Fibroblast of upper back skin (primary cell): ENCODE measurements at places on chromosomes 6 and 20.

DNA sequence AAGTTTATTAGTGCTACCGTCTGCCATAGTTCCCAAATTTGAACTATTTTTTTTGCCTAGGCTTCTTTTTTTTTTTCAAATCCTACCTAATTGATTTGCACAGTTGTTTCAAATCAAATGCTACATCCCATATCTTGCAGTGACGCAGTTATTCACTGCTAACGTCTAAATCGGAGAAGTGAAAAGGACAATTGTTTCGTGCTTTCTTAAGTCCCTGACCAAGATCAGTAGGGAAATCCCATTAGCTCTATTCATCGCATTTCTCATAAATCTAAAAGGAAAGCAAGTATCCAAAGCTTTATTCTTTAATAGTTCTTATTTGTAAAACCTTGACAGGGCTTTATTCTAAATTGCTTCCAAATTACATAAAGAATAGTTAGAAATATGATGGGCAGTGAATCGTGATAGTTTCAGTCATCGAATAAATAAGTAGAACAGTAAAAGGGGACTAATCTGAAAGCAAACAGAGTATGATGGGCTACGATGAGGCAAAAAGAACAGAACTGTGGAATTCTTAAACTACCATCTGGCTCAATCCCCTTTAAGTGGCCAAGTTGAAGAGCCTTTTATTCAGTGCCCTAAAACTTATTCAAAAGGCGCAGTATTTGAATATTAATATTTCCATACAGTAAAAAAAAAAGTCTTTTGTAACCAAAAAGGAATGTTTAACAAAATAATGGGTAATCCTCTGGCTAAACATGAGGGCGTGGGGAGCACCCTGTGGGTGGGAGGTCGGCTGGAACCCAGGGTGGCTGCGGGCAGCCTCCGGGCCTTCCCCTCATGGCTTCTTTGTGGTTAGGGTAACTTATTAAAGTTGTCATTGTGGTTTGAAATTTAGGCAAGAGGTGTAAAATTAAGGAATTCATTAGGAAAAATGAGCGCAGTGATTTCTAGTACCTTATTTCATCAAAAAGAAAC is 3.0 kb upstream of the ARID1B start:
- DNase-seq: no peak

- no peak for DNase-seq
Observed at GRCh38 chr6:24043848-24044247, 82.2 kb upstream of the NRSN1 start.

GRCh38 chr6:36422714-36423100 is 19.9 kb downstream of the PXT1 start:
- no peak for DNase-seq

GRCh38 chr6:129032602-129033001 is 149.7 kb downstream of the LAMA2 start:
- no peak for DNase-seq

- DNase-seq: no peak
Observed at GRCh38 chr20:39568109-39568508, 606.0 kb downstream of the DHX35 start.

GRCh38 chr6:77626426-77626825 is 26.4 kb upstream of the MEI4 start:
- DNase-seq: peak; percentile 70

DNA sequence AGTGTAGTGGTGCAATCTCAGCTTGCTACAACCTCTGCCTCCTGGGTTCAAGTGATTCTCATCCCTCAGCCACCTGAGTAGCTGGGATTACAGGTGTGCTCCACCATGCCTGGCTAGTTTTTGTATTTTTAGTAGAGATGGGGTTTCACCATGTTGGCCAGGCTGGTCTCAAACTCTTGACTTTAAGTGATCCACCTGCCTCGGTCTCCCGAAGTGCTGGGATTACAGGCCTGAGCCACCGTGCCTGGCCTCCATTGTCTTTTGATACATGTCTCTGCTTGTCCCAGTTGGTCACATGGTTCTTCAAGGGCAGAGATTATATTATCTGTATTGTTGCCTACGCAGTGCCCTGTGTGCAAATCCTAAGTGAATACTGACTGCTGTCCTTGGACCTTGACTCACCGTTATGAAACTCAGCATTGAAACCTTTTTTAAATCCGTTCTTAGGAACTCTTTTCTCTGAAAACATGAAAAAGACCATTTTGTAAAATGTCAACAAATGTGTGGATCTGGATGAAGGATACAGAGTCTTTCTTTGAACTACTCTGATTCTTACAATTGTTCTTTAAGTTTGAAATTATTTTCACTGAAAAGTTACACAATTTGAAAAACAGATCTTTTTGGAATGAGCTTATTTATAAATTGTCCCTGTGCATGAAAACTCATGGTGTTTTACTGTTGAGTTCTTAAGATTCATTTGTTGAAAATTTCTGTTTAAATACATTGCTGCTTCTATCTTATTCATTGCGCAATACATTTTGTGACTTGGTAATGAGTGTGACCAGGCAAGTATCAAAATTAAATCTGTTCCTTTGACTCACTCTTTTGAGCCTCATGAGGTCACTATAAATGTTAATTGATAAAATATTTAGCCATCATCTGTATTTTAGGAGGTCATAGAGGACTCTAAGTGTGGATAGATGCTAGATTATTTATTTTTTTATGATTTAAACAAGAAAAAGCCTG is 293.5 kb downstream of the UTRN start:
- peak; percentile 27 for DNase-seq

DNA sequence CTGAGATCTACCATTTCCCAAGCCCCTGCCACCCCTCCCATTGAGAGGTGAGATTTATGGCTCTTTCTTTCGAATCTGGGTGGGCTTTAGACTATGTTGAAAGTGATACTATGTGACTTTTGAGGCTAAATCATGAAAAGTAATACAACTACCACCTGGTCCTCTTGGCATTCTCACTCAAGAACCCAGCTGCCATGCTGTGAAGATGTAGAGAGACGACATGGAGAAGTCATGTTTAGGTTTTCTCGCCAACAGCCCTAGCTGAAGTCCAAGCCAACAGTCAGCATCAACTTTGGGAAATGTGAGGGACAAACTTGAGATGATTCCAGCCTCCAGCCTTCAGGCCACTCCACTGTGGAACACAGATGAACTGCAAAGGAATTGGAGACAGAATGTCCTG is 108.7 kb downstream of the SCP2D1 start:
- no peak for DNase-seq

DNA sequence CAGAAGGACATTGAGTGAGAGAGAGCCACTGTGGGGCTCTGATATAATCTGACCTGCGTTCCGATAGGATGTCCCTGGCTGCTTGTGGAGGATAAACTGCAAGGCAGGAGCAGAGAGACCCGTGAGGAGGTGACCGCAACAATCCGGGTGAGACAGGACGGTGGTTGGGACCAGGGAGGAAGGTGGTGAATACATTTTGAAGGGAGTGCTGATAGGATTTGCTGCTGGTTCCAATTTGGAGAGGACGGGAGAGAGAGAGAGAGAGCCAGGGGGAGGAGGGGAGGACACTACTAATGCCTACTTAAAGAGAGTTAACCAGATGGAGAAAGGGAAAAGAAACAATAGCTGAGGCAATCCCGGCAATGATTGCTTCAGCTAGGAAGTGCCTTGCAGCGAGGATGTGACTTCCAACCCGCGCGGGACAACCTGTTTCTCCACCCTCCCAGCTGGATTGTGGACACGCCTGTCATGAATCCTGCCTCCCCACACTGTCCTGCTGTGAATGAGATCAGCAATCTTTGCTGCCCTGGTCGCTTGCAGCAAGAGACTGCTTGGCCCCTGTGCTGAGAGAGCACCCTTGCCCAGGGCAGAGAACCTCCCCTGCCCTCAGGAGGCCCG is 199.0 kb upstream of the KCNG1 start:
- peak; percentile 94 for DNase-seq

- no peak for DNase-seq
Observed at GRCh38 chr20:23302386-23302785, 48.2 kb upstream of the NXT1 start.

- peak; percentile 90 for DNase-seq
Observed at GRCh38 chr6:113414511-113414910, 442.6 kb upstream of the MARCKS start.

GRCh38 chr20:14049111-14049510 is 53.8 kb downstream of the MACROD2 start:
- no peak for DNase-seq

- DNase-seq: peak; percentile 49
Observed at GRCh38 chr20:5863040-5863833, 87.1 kb downstream of the TRMT6 start.

- no peak for DNase-seq
Observed at GRCh38 chr6:8803181-8803760, 367.9 kb upstream of the SLC35B3 start.

DNA sequence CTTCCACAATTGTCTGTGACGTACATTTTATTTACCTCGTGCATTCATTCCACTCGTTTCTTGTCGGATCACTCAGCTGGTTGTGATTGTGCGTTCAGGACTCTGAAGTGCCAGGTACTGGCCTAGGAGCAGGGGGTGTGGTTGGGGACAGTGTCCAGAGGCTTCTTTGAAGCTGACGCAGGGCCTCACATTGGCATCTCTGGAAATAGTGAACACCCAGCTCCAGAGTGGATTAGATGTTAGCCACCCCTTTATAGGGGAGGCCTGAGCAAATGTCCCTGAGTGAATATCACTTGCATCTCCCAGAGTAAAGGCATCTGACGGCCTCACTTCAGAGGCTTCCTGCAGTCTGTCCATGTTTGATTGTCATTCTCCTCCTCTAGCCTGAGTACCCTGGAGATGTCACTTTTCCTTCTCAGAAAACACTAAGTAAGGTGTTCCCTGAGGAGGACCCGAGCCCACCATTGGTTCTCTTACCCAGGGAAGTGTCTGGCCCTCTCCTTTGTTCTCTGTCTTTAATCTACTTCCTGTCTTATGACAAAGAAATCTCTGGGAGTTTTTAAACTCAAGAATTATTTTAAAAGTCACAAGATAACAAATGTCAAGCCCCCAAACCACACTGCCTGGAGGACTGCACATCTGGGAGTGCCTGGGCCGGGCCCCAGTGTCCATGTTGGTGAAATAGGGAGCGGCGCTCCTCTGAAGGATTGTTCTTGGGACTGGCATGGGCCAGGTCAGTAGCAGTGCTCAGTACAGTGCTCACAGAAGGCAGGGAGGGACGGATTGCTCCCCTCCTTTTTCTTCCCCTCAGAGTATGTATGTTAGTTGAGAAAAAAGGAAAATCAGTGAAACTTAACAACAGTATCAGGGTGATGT is 10.8 kb downstream of the STX16 start:
- no peak for DNase-seq

- DNase-seq: no peak
Observed at GRCh38 chr6:56051202-56051598, 175.8 kb upstream of the BMP5 start.

- DNase-seq: peak; percentile 53
Observed at GRCh38 chr6:19410481-19410880, 426.7 kb upstream of the ID4 start.

DNA sequence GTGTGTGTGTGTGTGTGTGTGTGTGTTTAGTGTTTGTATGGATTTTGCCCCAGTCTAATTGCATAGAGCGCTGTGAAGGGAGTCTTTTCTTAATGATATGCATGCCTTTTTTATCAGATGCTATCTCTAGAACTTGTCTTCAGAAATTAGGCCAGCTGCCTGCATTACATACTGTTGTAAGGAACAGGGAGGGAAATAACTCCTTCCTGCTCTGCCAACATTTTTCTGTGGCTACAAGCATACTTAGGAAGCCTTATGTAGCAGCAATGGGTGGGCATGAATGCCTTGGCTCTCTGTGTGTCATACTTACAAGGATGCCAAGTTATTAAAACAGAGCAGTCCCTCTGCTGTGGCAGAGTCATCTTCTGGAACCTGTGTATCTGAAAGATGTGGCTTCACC is 8.0 kb upstream of the COL21A1 start:
- DNase-seq: no peak

- peak; percentile 99 for DNase-seq
Observed at GRCh38 chr6:116447496-116448011, 13.6 kb upstream of the CALHM6 start.

GRCh38 chr20:32567384-32568178 is 17.6 kb downstream of the NOL4L start:
- DNase-seq: no peak

- no peak for DNase-seq
Observed at GRCh38 chr20:54137115-54137514, 36.7 kb downstream of the CYP24A1 start.

DNA sequence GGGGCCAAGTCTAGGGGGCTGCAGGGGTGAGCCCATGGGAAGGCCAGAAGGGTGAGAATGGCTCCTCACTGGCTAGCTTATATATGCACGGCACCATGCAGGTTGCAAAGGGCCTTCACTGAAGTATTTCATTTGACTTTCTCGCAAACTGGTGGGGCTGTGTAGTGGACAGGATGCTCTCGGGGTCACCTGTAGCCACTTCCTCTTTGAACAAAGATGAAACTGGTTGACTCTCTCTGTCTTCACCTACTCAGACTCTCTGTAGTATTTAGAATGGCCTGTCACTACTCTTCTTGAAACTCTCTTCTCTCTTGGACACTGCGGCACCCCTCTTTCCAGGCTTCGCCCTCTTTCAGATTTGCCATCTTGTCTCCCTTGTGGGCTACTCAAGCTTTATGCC is 560.5 kb downstream of the PKHD1 start:
- DNase-seq: no peak

- DNase-seq: no peak
Observed at GRCh38 chr20:14882157-14882556, 544.7 kb upstream of the FLRT3 start.

GRCh38 chr6:130575971-130576370 is 210.2 kb downstream of the TMEM200A start:
- no peak for DNase-seq

- peak; percentile 74 for DNase-seq
Observed at GRCh38 chr6:14612016-14612980, 494.7 kb downstream of the CD83 start.

DNA sequence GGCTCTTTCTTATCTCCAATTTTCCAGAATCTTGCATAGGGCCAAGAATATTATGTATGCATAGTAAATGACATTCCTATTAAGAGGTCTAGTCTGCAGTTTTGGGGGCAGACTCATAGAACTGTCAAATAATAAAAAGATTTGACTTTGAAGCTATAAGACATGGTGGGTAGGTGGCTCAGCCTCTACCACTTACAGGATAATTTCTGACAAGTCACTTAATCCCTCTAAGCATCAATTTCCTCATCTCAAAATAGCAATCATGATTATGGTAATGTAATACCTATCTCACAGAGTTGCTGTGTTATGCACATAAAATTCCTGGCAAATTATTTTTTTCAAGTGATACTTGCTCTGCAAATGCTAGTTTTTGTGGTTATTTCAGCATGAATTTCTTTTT is 329.1 kb downstream of the PLCB1 start:
- no peak for DNase-seq

- peak; percentile 73 for DNase-seq
Observed at GRCh38 chr6:16725145-16725864, 36.0 kb downstream of the ATXN1 start.

GRCh38 chr6:122752459-122752858 is 27.1 kb upstream of the FABP7 start:
- no peak for DNase-seq

DNA sequence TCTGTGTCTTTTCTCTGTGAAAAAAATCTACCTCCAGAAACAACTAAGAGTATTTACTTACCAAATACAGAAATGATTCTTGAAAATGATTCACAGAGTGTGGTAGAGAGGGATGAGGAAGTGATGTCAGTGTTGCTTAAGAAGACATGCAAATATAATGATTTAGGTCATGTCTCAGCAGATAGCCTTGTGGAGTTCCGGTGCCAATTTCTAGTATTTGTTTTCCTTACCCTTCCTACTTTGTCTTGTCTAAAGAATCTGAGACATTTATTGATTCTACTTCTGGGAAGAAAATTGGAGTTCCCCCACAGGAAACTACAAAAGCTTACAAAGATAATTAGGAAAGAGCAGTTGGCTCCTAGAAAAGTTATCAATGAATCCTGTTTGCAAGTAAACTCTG is 68.8 kb downstream of the GJA1 start:
- DNase-seq: peak; percentile 86

- no peak for DNase-seq
Observed at GRCh38 chr6:3751077-3751729, at the start of gene PXDC1. Gene PXDC1, minus strand, starts transcription at chr6:3751713. Its CDS starts 182 bp downstream, at chr6:3751531.
